ENCODE measurements at places on chromosomes 7 and 10. TPM values are rescaled to one million over a fixed set of nuclear protein-coding genes. Genes with fewer than 3 reads are reported as not detected.

The TCAF2 gene
- total RNA-seq: 0.41 TPM

The ALOX5 gene
- 0.24 TPM for total RNA-seq

The SOSTDC1 gene
- not detected for total RNA-seq

The TMEM273 gene
- not detected for total RNA-seq

The HABP2 gene
- total RNA-seq: 0.07 TPM

The C7orf33 gene
- not detected for total RNA-seq

The SLC18A3 gene
- total RNA-seq: not detected

The SUGCT gene
- 1.6 TPM for total RNA-seq

The THNSL1 gene
- 3.6 TPM for total RNA-seq

The PPP1R17 gene
- not detected for total RNA-seq

The SERPINE1 gene
- total RNA-seq: 1,104 TPM

The SPAG6 gene
- total RNA-seq: not detected

The NOC3L gene
- 24.9 TPM for total RNA-seq

The TDRD1 gene
- not detected for total RNA-seq

The C10orf62 gene
- not detected for total RNA-seq

The MACROH2A2 gene
- total RNA-seq: 27.2 TPM

The AFAP1L2 gene
- 22.9 TPM for total RNA-seq

The EPHB4 gene
- 46.7 TPM for total RNA-seq

The LIPF gene
- not detected for total RNA-seq

The HHEX gene
- total RNA-seq: 14.7 TPM

The AASS gene
- total RNA-seq: 0.08 TPM

The CAMK1D gene
- total RNA-seq: 5.7 TPM

The TAS2R4 gene
- 0.15 TPM for total RNA-seq

The MMD2 gene
- not detected for total RNA-seq

The TAF5 gene
- total RNA-seq: 3.3 TPM

The SPDYE9 gene
- total RNA-seq: not detected

The SPDYE6 gene
- total RNA-seq: not detected

The PODXL gene
- total RNA-seq: 47.9 TPM

The AIFM2 gene
- 37.4 TPM for total RNA-seq

The TRIM8 gene
- total RNA-seq: 44.8 TPM

The STK31 gene
- total RNA-seq: 0.49 TPM

The COBL gene
- total RNA-seq: 4.2 TPM

The LIPJ gene
- not detected for total RNA-seq
